ENCODE measurements at places on chromosomes 11 and 22. TPM values are rescaled to one million over a fixed set of nuclear protein-coding genes. Genes with fewer than 3 reads are reported as not detected.

DDI1 gene
- total RNA-seq = not detected

DNA sequence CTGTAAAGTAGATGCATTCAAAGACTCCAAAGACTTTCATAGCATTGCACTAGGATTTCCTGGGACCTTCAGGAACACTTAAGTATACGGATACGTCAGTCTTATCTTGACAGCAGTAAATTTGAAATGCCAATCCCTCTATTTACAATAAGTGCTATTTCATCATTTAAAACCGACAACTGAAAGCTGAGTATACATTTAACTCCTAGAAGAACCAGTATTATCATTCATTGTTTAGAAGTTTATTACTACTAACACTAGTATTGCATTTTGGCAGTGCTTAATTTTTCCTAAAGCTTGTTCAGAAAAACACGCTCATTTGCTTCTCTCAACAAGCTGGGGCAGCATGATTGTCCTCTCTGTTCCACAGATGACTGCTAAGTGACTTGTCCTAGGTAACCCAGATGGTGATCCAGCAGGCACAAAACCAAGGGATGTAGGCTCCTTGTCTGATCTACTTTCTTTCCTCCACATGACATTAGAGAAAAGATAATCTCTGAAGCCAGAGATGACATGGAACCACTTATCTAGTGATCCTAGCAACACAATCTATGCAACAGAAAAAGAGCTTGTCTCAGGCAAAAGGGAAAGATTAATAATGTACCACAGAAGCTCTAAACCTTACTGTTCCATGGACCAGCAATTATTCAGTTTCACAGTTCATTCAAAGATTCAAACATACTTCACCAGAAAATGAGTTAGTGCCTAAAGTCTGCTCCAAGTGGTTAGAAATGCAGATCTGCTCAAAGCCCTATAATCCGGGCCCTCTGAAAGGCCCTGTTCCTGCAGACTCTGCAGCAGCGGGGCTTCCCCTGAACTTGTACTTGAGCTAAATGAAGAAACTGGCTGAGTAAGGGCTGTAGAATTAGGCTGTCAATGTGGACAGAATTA lies 5.2 kb downstream of the MAML2 start:
- H3K4me1 ChIP-seq = peaks cover 92% of the 10 kb centered on the region
- no peaks in the 10 kb centered on the region for H3K27me3 ChIP-seq
- no peak for DNase-seq
- H3K36me3 ChIP-seq = no peaks in the 10 kb centered on the region
- no peak overlapping the region for H3K4me3 ChIP-seq

GRCh38 chr22:42033263-42034181 lies 34.9 kb downstream of the WBP2NL start:
- no peak overlapping the region for H3K27ac ChIP-seq
- H3K4me1 ChIP-seq = no peaks in the 10 kb centered on the region
- peaks cover 10% of the 10 kb centered on the region for H3K36me3 ChIP-seq
- peaks cover 36% of the 10 kb centered on the region for H3K27me3 ChIP-seq

DNA sequence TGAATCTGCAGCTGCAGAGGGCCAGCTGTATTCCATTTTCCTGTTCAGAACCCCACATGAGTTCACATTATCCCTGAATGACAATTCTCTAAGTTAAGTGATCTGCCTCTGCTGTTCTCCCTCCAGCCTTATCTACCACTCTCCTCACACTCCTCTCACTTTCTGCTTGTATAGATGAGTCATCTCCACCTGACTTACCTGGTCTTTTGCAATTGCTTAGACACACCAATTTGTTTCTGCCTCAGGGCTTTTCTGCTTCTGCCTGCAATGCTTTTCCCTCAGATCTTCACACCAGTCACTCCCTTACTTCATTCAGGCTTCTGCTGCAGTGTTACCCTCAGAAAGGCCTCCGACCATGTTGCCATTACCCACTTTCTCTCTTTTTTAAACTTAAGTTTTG lies 118.1 kb downstream of the ATM start:
- H3K27ac ChIP-seq = peak overlapping the region; percentile 88
- DNase-seq = no peak
- no peaks in the 10 kb centered on the region for H3K27me3 ChIP-seq
- no peak overlapping the region for H3K4me3 ChIP-seq
- H3K36me3 ChIP-seq = peaks cover 13% of the 10 kb centered on the region

PATE1 gene
- not detected for total RNA-seq

DNA sequence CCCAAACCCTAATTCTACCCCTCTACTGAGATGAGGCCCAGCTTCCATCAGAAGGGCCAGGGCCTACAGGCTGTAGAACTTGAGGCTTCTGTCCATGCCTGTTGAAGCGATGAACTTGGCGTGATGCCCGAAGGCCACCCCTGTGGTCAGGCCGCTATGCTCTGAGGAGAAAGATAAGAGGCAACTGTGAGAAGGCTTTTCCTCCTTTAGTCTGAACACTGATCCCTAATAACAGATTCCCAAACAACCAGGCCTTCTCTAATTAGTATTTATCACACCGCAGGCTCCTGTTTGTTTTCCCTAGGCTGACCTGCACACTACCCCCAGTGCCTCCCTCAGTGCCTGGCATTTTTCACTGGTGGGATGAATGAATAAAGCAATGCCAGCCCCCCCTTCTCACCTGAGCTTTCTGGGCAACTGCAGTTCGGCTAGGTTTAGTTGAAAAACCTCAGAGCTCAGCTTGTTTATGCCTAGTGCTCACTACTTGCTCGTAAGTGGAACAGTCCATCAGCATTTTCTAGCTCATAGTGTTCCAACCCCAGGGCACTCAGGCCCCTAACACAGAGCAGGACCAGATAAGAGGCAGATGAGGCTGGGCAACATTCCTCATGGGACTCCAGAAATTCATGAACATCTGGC lies 15.2 kb downstream of the PRPF19 start:
- peaks cover 35% of the 10 kb centered on the region for H3K36me3 ChIP-seq
- H3K4me3 ChIP-seq = no peak overlapping the region
- H3K27ac ChIP-seq = peak overlapping the region; percentile 41

DNA sequence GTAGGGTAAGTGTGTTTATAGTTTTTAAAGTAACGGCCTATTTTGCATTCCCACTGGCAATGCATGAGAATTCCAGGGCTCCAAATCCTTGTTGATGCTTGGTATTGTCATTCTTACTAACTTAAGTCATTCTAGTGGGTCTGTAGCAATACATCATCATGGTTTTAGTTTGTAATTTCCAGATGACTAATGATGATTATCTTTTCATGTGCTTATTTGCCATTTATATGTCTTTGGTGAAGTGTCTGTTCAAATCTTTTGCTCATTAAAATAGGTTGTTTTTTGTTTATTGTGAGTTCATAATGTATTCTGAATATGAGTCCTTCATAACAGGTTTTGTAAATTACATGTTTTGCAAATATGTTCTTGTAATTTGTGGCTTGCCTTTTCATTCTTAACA lies 31.2 kb downstream of the MTMR3 start:
- peak overlapping the region; percentile 73 for H3K27ac ChIP-seq
- no peaks in the 10 kb centered on the region for H3K27me3 ChIP-seq
- DNase-seq = no peak
- peak overlapping the region; percentile 54 for H3K4me3 ChIP-seq
- H3K4me1 ChIP-seq = peaks cover 62% of the 10 kb centered on the region
- no peaks in the 10 kb centered on the region for H3K36me3 ChIP-seq

GRCh38 chr11:280706-281485 lies 2.7 kb downstream of the NLRP6 start:
- H3K4me1 ChIP-seq = peaks cover 36% of the 10 kb centered on the region
- peak overlapping the region; percentile 24 for H3K4me3 ChIP-seq
- no peak for DNase-seq

DNA sequence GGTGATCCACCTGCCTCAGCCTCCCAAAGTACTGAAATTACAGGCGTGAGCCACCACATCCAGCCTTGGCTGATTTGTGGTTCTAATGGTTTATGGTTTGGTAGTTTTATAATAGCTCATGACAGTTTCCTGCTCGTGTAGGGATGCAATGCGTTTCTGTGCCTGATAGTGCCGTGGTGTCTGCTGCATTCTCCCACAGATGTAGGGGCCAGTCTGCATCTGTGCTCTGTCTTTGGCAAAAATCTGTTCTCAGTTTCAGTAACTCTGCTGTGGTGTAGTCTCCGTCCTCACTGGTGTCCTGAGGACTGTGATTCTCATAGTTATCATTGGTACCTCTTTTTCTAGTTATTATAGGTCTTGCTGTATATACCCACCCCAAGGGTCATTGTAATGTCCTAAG lies 16.3 kb downstream of the ST14 start:
- H3K27ac ChIP-seq = no peak overlapping the region
- no peak overlapping the region for H3K4me3 ChIP-seq
- peaks cover 9% of the 10 kb centered on the region for H3K4me1 ChIP-seq
- H3K27me3 ChIP-seq = peaks cover 33% of the 10 kb centered on the region

- DNase-seq = no peak
- no peak overlapping the region for H3K27ac ChIP-seq
- H3K27me3 ChIP-seq = no peaks in the 10 kb centered on the region
- H3K36me3 ChIP-seq = no peaks in the 10 kb centered on the region
Observed at GRCh38 chr11:67032830-67033551, 10.1 kb downstream of the SYT12 start.

XKR3 gene
- total RNA-seq = not detected

MACROD1 gene
- total RNA-seq = 36.9 TPM

PTGDR2 gene
- 0.14 TPM for total RNA-seq

GRCh38 chr11:12768726-12769673 lies 94.8 kb downstream of the TEAD1 start:
- H3K36me3 ChIP-seq = peaks cover 26% of the 10 kb centered on the region
- H3K4me1 ChIP-seq = peaks cover 18% of the 10 kb centered on the region
- H3K27ac ChIP-seq = peak overlapping the region; percentile 44

OR4A16 gene
- total RNA-seq = not detected

DNA sequence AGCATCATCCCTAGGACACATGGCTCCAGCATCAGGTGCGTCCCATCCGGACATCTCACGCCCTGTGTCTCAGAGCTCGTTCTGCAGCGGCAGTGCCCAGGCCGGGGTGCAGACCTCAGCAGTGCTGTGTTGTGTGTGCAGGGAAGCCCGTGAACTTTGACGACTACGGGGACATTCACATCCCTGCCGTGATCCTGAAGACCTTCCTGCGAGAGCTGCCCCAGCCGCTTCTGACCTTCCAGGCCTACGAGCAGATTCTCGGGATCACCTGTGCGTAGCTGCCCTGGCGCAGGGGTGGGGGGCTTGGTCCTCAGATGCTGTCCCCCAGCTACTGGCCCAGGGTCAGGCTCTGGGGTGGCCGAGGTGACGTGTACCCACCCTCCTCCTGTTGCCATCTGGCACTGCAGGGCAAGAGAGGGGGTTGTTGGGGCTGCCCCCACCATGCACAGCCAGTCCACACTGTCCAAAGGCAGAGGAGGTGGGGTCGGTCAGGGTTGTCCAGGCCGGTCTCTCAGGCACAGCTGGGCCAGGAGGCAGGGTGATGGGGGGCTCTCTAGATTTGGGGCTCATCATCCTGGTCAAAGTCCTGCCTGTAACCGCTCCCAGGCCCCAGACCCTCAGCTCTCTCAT lies 96.5 kb downstream of the ARHGAP8 start:
- H3K27me3 ChIP-seq = no peaks in the 10 kb centered on the region
- H3K27ac ChIP-seq = no peak overlapping the region
- peaks cover 29% of the 10 kb centered on the region for H3K36me3 ChIP-seq
- peaks cover 4% of the 10 kb centered on the region for H3K4me1 ChIP-seq

CCDC179 gene
- total RNA-seq = not detected

HTR3B gene
- not detected for total RNA-seq

- H3K27ac ChIP-seq = no peak overlapping the region
- no peak overlapping the region for H3K4me3 ChIP-seq
- peak; percentile 45 for DNase-seq
Observed at GRCh38 chr22:42399315-42400271, 32.6 kb downstream of the NFAM1 start.

RTN4R gene
- total RNA-seq = 27.0 TPM

ARL14EP gene
- total RNA-seq = 15.3 TPM

BEST1 gene
- 0.17 TPM for total RNA-seq

Data from WTC11 (cell line).